ENCODE measurements at places on chromosomes 11 and 22.

DNA sequence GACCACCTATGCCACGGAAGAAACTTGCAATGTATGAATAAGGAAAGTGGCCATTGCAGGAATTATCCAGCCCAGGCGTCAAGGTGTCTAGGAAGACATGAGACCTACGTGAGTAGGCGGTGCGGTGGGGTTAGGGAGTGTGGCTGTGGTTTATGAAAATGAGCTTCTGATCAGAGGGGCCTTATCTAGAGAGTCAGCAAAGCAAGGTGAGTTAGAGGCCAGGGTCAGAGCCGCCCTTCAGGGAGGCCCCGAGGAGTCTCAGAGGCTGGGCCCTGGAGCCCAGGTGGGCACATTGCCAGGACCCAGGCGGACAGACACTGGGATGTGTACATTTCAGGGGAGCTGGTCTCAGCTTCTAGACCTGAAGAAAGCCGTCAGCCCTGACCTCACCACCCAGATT, 13.8 kb upstream of the LINC01488 start:
- DNase-seq: no peak

GRCh38 chr11:36605221-36606216, 7.5 kb upstream of the RAG2 start:
- no peak for DNase-seq

DNA sequence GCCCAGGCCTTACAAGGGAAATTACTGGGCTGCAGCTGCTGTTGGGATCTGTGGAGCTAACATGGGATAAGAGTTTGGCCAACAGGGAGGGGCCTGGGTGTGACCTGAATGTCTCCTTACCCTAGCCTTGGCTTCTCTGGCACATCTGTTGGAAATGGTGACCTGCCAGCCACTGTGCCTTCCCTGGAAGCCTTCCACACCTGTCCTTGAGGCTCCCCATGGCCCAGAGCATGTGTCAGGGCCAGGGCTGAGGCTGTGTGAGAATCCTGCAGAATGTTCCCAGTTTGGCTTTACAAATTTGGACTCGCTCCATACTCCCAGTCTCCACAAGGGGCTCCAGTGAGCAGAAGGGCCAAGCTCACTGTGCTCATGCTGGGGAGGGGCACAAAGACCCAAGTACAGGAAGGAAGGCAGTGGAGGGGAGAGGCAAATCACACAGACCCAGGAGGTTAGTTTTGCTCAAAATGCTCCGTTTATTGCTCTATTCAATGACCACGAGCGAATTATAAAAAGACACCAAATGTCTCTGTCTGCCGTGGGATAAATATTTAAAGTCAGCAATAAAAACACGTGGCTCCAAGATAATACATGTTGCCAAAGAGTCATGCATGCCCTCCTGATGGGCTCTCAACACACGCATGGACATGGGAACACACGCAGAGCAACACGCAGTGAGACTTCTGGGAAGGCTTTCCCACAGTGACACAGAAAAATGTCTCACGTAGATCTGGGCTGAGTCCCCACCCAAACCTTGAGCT, 1.7 kb upstream of the IGSF22 start:
- peak; percentile 20 for DNase-seq

DNA sequence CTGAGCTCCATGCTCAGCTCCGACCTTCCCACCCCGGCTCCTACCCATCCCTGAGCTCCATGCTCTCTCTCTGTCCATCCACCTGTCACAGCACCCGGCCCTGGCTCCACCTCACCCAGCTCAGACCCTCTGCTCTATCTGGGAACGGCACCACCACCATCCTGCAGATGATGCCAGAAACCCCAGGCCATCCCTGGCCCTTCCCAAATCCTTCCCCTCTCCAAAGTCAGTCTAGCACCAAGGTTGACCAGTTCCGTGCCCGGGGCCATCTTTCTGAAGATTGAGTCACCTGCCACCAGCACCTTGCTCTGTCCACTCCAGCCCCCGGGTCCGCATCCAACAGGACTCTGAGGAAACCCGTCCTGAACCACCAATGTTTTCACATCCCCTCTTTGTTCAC, 969.6 kb downstream of the BRD1 start:
- DNase-seq: no peak

GRCh38 chr11:75400146-75400865, 988 bp downstream of the RPS3 start:
- no peak for DNase-seq

DNA sequence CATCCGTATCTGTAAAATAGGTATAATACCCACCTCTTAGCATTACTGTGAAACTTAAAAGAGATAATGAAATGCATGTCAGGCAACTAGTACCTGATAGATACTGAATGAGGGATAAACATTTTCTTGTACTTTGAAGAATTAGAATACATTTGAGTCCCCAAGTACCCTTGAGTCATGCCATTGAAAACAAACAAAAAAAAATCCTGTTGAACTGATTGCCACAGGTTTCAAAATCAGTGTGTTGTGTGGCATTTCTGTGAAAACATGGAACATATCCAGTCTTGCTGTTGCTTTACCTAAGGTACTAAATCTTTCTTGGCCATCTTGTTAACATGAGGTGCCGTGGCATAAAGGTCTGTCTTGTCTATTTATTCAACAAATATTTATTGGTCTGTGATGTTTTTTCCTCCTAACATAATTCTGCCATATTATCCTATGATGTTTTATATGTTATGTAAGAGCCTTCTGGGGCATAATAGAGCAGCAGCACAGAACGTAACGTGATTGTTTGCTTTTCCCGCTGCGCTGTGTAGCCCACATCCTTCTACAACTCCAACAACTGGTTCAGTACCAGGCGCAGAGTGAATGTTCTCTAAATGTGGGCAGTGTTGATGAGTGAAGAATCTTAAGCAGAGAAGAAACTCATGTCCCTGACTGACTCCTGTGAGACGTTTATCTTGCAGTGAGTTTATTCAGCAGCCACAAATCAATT, 79.3 kb upstream of the RAB1B start:
- DNase-seq: no peak

DNA sequence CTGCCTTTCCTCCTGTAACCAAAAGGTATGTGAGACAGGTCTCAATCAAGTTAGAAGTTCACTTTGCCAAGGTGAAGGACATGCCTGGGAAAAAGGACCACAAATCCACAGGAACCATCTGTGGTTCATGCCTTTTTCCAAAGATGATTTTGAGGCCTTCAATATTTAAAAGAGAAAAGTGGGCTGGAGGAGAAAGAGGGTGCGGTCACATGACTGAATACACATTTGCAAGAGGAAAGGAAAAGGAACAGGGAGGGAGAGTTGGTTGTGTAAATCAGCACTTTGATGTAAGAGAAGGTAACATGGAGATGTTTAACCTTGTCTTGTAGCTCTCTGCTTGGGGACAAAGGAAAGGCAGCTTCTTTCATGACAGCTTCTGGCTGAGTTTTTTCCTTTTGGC, 21.2 kb downstream of the MOV10L1 start:
- no peak for DNase-seq

DNA sequence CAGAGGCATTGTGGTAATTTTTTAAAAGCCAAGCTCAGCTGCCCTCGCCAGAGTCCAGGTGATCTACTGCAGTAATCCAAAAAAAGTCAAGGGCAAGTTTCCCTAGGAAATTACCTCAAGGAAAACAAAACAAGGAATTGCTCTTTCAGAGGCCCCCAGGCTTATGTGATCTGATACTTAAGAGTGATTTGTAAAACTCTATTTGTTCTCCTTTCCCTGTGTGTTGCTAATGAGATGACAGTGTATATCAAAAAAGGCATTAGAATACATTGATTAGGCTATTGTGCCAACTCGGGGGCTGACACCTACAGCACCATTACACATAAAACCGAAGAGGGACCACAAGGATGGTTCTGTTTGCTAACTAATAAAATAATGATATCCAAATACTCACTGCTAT, 44.5 kb upstream of the CHRM4 start:
- DNase-seq: no peak

DNA sequence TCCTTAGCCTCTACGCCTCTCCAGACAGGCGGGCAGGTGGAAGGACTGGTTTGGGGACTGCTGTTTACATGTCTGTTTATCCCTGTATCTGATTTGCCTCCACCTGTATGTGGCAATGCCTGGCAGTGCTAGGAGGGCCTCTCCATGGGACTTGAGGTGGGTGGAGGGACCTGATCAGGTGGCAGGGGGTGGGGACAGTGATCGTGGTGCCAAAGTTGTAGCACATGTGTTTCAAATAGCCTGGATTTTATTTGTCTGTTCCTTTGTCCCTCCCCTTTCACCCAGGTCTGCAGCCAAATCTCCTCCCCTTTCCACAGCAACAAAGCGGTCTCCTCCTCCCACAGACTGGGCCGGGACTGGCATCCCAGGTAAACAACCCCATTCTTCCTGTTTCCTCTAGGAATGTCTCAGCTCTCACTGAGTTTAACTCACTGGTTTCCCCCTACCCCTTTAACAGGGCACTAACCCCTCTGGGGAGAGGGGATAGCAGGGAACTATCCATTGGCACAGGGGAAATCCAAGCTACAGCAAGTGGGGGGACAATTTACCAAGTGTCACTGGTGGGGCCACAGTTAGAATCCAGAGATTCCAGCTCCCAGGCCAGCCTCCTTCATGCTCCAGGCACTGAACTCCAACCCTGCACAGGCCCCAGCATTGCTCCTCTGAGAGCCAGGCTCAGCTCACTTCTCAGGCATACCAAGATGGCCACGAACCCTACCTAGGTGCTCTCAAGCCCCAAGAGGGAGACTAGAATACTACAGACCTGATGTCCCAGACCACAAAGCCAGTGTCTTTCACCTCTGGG, 22.9 kb upstream of the TLCD5 start:
- no peak for DNase-seq

- peak; percentile 31 for DNase-seq
These were observed 29.7 kb downstream of the ZFTA start for GRCh38 chr11:63738720-63739360.

- DNase-seq: no peak
These were observed 13.7 kb downstream of the RASD2 start for GRCh38 chr22:35554297-35554845.

DNA sequence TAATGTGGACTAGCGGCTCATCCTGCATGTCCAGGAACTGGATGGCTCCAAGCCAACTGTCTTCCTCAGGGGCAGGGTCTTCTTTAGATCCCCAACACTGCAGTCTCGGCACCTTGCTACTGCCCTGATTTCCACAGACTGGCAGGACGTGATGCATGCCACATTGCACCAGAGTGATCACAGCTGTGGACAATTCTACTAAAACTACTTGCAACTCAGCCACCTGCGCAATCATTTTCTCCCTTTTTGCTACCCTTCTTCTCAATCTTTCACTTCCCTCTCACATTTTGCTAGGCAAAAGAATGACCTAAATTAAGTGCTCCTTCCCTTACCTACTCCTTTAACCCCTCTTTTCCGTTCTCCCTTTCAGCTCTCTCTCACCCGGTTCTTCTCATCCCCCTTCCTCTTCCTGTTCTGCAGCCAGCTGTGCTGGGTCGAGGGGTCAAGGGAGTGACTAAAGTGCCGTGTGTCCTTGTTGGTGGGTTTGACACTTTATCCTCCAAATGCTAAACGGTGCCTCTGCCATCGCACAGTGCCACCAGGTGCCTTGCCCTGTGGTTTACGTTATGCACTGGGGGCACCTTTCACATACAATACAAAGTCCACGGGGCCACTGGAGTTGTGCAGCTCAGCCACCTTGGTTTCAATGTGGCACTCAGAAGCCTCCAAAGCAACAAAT, 11.5 kb upstream of the PEX26 start:
- no peak for DNase-seq

- no peak for DNase-seq
These were observed 108.0 kb upstream of the CADM1 start for GRCh38 chr11:115612046-115612730.

GRCh38 chr11:111305162-111305802, 6.9 kb downstream of the POU2AF3 start:
- no peak for DNase-seq

DNA sequence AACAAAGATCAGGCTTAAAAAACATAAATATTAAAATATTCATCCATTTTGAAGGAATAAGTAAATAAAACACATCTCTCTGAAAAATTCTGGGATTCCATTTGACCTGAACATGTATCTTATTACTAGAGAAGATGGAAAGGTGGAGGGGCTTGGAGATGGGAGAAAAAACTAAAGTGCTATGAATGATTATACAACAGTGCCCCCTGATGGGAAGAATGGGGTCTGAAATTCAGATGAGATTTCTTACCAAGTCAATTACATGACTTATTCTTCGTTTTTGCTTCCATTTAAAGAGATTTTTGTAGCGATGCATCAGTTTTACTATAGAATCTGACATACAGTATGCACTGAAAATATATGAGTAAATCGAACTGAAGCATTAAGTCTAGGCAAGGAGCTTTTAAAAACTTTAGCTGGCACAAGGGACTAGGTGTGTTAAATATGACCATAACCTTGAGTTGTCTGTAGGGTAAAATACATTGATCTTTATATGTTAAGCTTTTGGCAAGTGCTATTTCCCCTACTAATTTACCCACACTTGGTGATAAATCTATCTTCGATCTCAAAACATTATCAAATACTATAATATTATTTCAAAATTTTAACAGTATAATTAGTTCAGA, 718.8 kb downstream of the CNTN5 start:
- DNase-seq: no peak

GRCh38 chr22:49934891-49935557, 16.6 kb downstream of the CRELD2 start:
- DNase-seq: peak; percentile 84

GRCh38 chr11:27700351-27701301, at the start of gene BDNF:
Gene BDNF, minus strand, starts transcription at chr11:27700455. Its CDS starts 41,891 bp downstream, at chr11:27658564.
- no peak for DNase-seq

DNA sequence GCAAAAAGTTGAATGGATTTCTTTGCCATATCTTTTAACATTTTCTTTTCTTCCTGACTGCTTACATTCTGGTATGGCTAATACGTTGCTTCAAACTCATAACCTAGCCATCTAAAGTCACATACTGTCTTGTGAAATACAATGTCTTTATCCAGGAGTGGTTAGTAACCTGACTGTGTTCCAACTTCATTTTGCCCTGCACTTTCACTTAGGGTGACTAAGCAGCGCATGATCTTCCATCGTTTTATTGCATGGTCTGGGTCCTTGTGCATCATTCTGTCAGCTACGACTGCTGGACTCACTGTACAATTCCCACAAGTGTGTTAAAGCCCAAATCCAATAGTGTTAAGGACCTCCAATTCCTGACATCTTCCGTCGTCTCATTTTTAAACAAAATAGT, 403.2 kb downstream of the NTM start:
- no peak for DNase-seq

- no peak for DNase-seq
These were observed 141.2 kb downstream of the MN1 start for GRCh38 chr22:27660306-27660705.

DNA sequence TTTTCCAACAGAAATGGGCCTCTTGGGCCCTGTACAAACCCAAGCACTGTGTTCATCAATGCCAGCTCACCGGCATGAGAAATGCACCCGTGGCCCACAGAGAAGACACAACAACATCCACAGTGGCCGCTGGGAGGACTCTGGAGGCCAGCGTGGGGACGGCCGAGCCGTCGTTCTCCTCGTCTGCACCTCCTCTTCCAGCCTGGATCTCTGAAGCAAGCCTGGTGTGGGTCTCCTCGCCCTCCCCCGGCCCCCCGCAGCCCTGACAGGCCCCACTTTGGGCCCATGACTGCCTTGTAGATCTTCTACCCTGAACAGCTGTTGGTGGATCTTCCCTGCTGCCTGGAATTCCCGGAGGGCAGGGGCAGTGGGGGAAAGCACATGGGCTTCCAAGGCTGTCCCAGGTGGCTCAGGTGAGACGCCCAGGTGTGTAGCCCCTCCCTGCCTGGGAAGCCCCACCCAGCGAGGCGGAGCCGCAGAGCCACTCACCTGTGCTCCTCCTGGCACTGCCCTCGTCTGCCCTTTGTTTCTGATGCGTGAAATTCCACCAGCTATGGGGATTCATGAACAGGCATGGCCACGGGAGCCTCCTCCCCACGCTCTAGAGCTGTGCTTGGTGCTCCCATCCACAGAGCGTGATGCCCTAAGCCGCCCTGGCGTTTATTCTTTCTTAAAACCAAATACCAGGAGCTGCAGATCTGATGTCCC, 225.9 kb downstream of the BRD1 start:
- DNase-seq: no peak

All from stimulated activated CD8-positive, alpha-beta memory T cell treated with anti-CD3 and anti-CD28 coated beads, Interleukin-7, amount 100 ng/mL, for 48 hours (primary cell).